Right lung (tissue), 10 donors: ENCODE measurements at places on chromosomes 16 and 17. TPM values are rescaled to one million over a fixed set of nuclear protein-coding genes. Genes with fewer than 3 reads are reported as not detected.

- DNase-seq = no peak
Observed at GRCh38 chr17:63629627-63630026, 7.4 kb downstream of the MAP3K3 start.

IL17C gene
- not detected for polyA plus RNA-seq

MRC2 gene
- polyA plus RNA-seq = 76.7 TPM

- no peak for DNase-seq
Observed at GRCh38 chr16:69367980-69368379, 16.4 kb upstream of the TMED6 start.

DNA sequence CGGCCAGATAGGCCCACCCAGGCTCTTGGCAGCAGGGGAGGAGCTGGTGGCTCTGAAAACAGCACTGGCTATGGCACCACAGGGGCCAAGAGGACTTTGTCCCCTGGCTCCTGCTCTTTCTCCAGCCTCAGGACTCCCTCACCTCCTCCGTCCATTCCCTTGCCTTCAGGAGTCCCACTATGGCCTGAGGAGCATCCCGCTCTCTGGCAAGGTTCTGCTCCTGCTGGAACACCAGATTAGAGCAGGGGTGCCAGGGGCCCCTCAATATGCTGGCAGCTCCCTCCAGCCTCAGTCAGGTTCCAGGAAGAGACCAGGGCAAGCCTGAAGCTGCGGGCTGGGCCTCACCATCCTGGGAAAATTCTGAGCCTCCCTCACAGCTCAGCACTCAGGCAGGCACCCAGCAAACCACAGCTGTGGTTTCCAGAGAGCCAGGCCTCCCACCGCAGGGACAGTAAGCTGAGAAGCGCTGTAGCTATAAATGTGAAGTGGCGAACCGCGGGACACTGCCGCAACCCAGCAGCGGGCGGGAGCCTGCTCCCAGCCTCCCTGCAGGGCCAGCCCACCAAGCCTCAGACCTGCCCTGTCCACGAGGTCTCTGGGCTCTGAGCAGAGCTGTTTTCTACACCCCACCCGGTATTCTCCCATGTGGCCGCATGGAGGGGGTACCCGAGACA, 25.7 kb downstream of the C17orf100 start:
- DNase-seq = no peak

SEPTIN1 gene
- polyA plus RNA-seq = 2.0 TPM
